CD8-positive, alpha-beta memory T cell (primary cell): ENCODE measurements at places on chromosomes 11 and 22.

- DNase-seq = no peak
Observed at GRCh38 chr22:23556026-23556620, 24.0 kb downstream of the IGLL1 start.

DNA sequence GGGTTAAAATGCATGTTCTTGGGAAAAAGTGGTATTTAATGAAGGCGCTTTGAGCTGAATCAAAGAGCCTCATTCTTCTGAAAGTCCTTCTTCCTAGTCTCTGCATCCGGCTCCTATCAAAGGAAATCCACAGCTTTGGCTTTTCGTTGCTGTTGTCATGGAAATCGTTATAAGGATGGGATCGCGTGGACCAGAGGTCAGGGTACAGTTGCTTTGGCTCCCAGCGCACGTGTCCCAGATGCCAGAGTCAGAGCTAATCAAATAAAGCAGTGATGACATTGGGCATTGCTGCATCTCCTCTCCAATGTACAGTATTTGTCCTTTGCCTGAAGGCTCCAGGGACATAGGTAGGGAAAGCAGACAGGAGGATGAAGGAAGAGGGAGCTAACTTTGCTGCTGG lies 181.9 kb downstream of the MYO18B start:
- no peak for DNase-seq

DNA sequence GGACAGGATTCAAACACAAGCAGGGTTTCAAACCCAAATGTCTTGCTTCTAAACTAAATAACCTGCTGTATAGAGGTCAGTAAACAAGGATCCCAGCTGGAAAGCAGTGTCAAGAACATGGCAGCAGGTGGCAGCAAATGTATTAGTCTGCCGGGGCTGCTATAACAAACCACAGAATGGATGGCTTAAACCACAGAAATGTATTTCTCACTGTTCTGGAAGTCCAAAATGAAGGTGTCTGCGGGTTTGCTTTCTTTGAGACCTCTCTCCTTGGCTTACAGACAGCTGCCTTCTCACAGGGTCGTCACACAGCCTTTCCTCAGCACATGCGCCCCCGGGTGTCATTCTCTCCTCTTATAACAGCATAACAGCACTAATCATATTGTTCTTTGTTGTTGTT lies 65.1 kb upstream of the LRRC55 start:
- DNase-seq = no peak

- DNase-seq = no peak
Observed at GRCh38 chr11:19453651-19454257, 213.0 kb upstream of the E2F8 start.

GRCh38 chr11:19803506-19803998 lies 90.9 kb downstream of the NAV2 start:
- DNase-seq = no peak

- no peak for DNase-seq
Observed at GRCh38 chr11:115630214-115630613, 126.0 kb upstream of the CADM1 start.
